AG04449 (cell line): ENCODE measurements at places on chromosomes 2 and 18.
A peak's percentile ranks its signal among the peaks of the same experiment; 100 is the strongest.

- DNase-seq: no peak
These were observed 130.2 kb downstream of the ARHGAP15 start for GRCh38 chr2:143259368-143259958.

GRCh38 chr2:74391580-74392448 lies 11.7 kb upstream of the DCTN1 start:
- peak; percentile 29 for DNase-seq

GRCh38 chr2:62545261-62545660 lies 39.3 kb upstream of the TMEM17 start:
- no peak for DNase-seq

- no peak for DNase-seq
These were observed 48.0 kb downstream of the TEX44 start for GRCh38 chr2:231640641-231641111.

GRCh38 chr2:67650291-67651133 lies 253.4 kb downstream of the ETAA1 start:
- DNase-seq: peak; percentile 92

GRCh38 chr18:32469691-32470459 lies 807 bp downstream of the GAREM1 start:
- no peak for DNase-seq

GRCh38 chr2:167187978-167188967 lies 300.0 kb downstream of the XIRP2 start:
- no peak for DNase-seq

DNA sequence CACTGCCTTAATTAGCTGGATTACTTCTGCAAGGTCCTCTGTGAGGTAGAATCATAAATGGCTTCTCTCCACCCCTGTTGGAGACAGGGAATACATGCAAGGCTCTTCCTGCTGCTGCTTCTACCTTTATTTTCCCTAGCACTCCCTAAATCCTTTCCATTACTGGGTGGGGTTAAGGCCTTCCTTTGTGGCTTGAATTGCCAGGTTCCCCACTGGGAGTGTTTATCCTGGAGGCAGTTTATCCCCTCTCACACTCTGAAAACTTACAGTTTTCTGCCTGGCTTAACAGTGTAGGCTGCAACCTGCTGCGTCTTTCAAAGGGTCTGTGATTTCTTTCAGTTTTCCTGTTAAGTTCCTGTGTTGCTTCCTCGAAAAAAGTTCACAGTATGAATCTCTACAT lies 1062.3 kb upstream of the CRIM1 start:
- no peak for DNase-seq

DNA sequence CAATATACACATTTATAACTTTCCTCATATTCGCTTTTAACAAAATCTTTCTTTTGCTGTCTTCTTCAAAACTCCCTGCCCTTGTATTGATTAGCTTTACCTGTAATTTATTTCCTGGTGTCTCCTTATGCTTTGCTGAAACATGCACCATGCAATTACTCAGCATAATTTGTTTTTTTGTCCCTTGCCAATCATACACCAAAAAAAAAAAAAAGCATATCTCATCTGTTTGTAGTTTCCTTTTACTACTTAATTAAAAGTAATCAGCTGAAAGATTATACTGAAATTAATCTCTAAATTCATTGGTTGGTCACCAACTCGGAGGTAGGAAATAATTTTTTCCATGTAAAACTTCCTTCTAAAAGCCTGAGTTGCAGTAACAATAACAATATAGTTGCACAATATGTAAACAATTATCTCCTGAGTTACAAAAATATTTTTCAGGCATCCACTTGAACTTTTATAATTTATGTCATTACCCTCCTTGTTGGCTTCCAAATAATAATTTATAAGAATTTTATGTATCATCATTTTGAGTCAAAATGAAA lies 53.0 kb upstream of the ROCK1 start:
- no peak for DNase-seq

- no peak for DNase-seq
These were observed 40.8 kb downstream of the PRPF40A start for GRCh38 chr2:152676461-152676860.

DNA sequence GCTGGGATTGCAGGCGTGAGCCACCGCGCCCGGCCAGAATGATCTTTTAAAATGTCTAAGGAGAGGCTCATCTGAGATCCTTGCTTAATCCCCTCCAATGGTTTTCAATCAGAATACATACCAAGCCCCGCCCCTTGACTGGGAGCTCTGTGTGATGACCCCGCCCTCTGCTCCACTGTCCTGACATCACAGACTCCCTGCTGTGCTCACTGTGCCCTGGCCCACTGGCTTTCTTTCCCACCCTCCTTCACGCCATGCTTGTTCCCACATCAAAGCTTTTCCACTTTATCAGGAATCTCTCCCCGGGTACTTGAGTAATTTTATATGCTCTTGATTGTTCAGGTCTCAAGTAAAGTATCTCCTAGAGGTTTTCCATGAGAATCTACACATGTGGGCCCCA lies 762.3 kb upstream of the ID2 start:
- no peak for DNase-seq

DNA sequence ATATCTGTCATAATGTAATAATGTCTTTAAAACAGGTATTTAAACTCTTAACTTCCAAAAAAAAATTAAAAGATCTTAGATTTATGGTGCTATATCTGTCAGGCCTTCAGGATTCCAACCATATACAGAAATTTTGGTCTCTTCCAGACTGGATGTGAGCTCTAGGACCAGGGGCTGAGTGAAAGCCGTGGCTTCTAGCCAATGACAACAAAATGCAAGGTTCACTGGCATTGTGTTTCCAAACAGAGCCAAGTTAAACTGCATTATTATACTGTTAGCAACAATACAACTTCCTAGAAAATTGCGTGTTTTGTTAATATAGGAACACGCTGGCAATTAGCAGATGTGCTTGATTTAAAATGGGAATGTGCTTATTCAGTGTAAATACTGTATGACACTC lies 809.8 kb upstream of the SOX11 start:
- no peak for DNase-seq

DNA sequence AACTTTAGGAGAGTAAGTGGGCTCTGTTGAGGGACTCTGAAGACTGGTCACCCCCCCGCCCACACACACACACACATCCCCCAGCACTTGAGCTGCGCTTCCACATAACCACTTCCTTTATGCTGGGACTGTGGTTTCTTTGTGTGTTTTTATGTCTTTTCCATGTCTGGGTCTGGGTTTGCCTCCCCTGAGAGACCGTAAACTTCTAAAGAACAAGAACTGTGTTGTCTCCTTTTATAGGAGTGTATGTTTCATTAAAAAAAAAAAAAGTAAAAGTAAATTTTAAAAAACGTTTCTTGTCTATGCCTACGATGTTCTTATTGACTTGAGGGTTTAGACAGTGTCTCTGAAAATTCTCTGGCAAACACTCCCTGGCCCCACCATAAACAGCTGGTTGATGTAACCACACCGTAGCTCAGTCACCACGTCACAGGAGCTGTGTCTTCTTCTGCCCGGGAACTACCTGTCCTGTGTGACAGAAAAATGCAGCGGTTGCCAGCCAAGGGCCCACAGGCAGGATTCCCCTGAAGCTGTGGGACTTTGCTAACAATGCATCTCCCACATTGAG lies 68.0 kb downstream of the KLHL29 start:
- no peak for DNase-seq

DNA sequence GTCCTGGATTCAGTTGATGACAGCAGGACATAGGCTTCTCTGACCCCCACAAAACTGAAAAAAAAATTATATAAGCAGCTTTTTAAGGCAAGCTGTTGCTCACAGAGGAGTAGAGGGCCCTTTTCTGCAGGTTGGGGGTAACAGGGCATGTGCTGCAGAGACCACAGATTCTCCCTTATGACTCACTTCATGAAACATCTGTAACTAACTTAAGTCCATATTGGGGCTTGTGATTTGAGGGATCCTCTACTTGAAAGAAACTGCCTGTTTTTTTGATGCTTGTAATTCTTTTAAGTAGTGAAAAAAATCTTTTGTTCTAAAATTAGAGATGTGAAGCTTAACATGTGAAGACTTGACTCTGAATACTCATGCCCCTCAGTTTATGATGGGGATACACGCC lies 33.4 kb downstream of the XRCC5 start:
- DNase-seq: peak; percentile 66

DNA sequence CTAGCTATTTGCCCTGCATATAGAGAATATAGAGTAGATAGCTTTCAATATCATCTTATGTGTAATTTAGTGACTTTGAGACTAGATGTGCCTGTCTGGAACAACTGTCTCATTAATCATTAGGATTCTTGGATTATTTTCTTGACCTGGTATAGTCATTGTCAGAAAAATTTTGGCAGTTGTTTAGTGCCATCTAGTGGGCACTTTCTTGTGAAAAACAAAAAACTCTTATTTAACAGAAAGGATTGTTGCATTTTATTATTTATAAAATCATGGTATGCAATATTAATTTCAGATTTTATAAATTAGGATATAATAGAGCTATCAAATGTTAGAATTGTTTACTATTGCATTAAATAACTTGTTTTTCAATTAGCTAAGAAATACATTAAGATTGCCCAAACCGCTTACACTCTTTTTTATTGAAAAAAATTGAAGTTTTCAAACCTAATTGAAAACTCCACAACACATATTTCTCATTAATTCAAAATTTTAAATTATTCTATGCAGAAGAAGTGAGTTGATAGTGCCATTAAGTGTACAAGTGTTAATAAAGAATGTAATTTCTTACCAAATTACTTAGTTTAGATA lies 80.3 kb downstream of the DYNAP start:
- no peak for DNase-seq

DNA sequence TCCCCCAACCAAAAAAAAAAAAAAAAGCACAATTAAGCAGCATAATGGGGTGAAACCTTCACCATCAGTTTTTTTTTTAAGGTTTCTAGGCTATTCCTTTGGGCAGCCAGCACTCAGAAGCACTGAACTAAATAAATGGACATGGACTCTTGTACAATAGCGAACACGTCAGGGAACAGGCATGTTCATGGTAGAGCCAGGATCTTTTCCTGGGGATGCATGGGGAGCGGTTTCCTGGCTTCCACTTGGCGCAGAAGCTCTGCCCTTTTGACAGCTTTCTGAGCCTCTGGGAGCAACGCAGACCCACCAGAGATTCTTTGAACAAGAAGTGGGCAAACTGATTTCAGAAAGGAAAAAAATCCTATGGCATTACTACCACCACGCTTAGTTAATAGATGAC lies 35.0 kb downstream of the ALPK2 start:
- no peak for DNase-seq

GRCh38 chr2:12436935-12437561 lies 279.7 kb upstream of the TRIB2 start:
- no peak for DNase-seq

- DNase-seq: no peak
These were observed 26.1 kb downstream of the RAB31 start for GRCh38 chr18:9734189-9734588.

- DNase-seq: no peak
These were observed 344.5 kb upstream of the ATP5MC3 start for GRCh38 chr2:175525975-175526374.

DNA sequence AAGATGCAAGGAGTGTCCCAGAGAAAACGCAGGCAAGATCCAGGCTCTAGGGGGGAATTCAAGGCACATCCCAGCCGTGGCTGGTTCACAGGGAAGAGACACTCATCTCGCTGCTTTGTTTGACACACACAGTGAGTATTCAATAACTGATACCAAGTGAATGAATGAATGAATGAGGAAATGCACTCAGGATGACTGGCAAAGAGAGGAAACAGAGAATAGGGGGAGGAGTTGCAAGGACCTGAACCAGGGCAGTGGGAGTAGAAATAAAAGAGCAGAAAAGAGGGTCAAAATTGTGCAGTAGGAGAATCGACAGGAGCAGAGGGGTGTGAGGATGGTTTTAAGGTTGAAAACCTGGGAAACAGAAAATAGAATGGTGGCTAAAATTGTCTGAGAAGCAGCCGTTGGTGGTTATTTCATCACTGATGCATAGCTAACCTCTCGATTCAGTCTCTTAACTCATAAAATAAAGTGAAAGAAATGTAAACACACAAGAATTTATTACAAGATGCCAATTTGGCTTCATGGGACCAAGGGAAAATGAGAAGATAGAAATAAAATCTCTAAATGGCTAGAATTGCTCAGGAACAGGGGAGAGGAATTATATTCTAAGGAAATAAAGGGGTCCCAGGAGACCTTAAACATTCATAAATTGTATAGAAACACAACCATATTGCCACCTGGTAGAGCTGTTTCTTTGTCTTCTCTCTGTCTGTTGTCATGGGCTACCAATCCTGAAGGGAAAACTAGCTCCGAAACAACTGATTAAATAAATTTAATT lies 63.9 kb upstream of the PHLPP1 start:
- DNase-seq: no peak

- no peak for DNase-seq
These were observed 726.4 kb upstream of the CDH2 start for GRCh38 chr18:28903306-28903705.

DNA sequence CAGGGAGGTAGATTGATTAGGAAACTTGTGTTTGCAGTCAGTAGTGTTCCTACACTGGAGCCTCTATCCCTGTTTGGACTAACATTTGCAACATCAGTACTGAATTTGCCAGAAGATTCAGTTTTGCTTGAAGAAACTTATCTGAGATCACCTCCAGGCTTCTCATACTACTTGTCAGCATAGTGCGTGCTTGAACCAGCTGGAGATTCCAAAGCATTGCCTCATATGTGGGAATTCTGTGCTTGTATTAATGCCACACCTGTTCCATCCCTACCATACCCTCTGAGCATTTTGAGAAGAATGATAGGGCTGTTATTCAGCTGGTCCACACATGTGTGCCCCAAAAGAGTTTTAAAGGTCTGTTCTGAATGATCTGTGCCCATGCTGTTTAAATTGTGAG lies 148.7 kb downstream of the RAPGEF4 start:
- no peak for DNase-seq

- DNase-seq: no peak
These were observed 169.0 kb downstream of the MYCN start for GRCh38 chr2:16109368-16109820.

DNA sequence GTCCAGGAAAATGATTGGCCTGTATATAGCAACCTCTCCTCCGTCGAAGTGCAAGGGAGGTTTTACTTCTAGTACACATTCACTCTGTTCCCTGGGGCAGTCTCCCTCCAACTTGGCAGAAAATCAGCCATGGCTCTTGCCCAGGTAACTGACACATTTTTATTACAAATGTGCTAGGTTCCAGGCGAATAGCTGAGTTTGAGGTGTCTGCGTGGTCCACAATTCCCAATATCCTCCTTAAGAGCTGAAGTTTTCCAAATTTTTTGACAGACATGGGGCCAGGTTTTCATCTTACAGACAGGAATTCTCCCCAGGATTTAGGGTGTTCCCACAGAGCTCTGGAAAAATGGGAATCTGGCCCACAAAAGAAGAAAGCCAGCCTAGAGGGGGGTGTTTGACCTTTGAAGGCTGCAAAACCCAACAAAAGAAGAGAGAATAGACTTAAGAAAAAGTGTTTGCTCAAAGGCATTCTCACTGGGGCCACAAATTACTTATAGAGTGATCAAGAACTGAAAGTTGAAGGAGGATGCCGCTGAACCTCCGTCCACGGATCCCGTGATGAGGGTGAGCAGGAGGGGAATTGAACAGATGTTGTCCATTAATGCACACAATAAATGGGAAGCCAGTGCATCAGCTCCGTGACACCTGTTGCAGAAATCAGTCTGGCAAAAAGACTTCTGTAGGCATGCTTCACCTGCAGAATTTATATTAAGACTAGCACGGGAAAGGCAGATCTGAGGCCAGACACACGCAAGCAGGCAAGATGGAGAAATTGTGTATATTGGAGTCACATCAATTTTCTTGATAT lies 242.3 kb upstream of the COPS8 start:
- DNase-seq: no peak

- peak; percentile 84 for DNase-seq
These were observed 37.4 kb upstream of the RAPGEF4 start for GRCh38 chr2:172698041-172698863.

GRCh38 chr2:121185571-121186074 lies 99.4 kb downstream of the TFCP2L1 start:
- no peak for DNase-seq
